CD4-positive, alpha-beta T cell (primary cell): ENCODE measurements at places on chromosomes 6 and 20.

- no peak for DNase-seq
Measured at GRCh38 chr20:19712721-19713260, 45.3 kb upstream of the RIN2 start.

DNA sequence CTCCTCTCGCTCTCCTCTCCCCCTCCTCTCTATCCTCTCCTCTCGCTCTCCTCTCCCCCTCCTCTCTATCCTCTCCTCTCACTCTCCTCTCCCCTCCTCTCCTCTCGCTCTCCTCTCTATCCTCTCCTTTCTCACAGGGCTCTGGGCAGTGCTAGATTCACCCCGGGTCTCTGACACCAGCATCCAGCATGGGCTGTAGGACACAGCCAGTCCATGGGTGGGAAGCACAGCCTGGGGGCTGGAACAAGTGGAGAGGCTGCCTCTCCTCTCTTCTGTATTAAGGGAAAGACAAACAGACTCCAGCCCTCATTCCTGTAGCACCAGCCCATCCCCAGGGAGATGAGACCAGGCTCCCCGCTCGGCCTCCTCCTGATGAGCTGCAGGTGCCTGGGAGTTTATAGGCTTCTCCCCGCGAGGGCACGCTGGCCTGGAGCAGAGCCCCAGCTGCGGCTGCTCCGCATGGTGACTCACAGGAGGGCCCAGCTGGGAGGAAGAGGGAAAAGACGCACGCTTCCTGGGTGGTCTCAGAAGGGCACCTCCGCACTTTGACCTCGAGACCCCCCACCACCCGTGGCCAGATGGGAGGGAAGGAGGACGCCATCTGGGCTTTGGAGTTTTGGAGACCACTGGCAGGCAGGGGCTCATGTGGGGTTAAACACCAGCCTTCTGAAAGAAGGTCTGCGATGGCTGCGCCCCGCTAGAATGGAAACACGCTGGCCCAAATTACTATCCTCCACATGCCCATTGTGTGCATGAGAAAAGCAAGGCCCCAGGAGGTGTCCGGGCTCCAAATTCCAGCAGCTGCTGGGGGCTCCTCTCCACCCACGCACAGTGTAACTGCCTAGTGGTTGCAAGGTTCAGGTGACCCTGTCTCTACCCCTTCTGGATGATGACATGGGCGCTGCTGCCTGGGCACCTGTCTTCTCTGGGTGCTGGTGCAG lies 68.0 kb downstream of the BMP7 start:
- DNase-seq = no peak

DNA sequence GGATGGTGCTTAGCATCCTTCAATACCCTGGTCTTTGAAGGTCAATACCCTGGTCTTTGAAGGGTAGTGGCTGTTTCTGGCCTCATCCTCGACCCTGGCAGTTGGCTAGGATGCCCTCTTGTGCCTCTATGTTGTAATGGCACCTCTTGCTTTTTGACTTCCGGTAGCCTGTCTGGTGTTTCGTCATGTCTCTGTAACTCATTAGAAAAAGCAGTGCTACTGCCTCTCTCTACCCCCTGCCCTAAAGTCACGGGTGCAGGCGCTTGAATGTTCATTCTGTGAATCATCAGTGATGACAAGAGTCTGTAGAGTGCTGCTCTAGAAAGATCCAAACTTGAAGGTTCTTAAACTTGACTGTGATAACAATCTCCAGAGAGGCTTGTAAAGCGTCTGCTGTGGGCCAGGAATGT lies 28.3 kb downstream of the RSPO4 start:
- DNase-seq = peak; percentile 9

GRCh38 chr6:99789767-99790166 lies 183.1 kb downstream of the PRDM13 start:
- DNase-seq = no peak

DNA sequence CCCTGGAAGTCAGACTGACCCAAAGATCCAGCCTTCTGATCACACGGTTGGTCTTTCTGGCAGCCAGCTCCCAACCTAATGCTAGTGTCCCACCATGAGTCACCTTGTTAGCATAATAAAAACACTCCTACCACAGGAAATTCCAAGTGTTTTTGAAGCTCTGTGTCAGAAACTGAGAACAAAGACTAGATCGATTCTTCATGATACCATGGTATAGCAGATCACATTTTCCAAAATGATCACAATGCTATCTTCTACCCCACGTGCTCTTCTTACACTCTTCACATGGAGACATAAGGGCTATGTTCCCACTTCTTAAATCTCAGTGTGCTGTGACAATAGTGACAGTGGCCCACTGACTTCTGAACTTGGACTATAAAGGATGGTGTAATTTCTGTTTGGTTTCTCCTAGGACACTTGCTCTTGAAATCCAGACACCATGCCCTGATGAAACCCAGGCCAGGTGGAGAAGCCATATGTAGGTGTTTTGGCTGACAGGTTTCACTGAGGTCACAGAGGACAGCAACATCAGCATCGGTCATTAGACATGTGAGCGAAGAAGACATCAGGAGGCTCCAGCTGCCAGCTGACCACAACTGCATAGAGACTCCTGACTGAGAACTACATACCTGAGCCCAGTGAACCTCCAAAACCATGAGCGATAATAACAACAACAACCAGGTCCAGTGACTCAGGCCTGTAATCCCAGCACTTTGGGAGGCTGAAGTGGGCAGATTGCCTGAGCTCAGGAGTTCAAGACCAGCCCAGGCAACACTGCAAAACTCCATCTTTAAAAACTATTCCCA lies 57.5 kb downstream of the MKKS start:
- DNase-seq = no peak

DNA sequence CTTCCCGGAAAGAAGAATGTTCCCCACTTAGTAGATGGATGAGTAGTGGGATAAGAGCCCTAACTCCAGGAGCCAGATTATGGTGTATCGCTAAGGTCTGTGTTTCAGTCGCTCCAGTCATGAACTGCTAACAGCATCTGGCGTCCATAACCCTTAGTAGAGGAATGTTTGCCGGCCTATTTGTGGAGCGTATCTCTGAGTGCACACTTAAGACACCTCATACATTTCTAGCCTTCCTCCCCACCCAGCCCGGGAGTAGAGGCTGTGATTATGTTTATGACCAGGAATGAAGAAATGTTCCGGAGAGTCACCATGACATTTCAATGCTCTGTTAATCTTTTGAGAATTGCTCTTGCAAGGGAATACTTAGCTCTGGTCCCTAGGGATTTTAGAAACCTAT lies 251.1 kb upstream of the SOX4 start:
- DNase-seq = no peak

DNA sequence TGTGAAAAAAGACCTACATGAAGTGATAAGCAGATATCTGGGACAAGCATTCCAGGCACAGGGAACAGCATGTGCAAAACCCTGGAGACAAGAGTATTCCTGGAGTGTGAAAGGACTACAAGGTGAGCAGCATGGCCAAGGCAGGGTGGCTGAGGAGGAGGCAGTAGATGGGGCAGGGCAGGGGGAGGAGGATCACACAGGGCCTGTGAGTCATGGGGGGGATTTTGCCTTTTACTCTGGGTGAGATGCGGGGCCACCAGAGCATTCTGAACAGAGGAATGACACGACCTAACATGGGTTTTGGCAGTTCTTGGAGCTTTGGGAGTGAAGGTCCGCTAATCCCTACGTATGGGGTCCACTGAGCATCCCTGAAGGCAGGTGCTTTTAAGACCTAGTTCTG lies 69.8 kb upstream of the CCN6 start:
- DNase-seq = no peak

GRCh38 chr6:122050242-122050755 lies 349.2 kb upstream of the HSF2 start:
- DNase-seq = no peak

GRCh38 chr20:51531141-51531710 lies 11.3 kb downstream of the NFATC2 start:
- peak; percentile 88 for DNase-seq

- no peak for DNase-seq
Measured at GRCh38 chr6:118896339-118897136, 2.6 kb downstream of the ASF1A start.

DNA sequence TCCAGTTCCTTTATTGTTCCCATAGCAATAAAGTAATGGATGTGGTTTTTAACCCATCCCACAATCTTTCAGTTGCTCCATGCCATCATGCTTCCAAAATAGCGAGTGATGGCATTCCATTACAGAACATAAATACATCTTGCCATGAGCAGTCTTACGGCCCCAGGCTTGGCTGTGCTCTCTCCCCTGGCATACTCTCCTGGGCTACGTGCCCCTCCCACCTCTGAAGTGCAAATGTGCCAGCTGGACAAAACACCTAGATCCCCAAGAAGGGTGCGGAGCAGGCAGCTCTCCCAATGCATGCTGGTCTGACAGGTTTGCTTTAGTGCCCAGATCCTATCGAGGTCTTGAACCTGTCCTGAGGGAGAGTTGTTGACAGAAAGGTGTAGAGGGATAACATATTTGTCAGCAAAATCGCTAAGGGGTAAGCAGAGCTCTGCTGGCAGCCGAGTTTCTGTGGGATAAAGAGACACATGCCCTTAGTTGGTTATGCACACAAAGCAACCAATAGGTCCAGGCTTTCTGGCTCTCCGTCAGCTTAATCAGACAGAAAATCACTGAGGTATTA lies 43.9 kb upstream of the PAX1 start:
- DNase-seq = no peak

- DNase-seq = no peak
Measured at GRCh38 chr6:20755631-20756030, 221.4 kb downstream of the CDKAL1 start.

- no peak for DNase-seq
Measured at GRCh38 chr20:33013701-33014326, 6.3 kb downstream of the BPIFB2 start.

DNA sequence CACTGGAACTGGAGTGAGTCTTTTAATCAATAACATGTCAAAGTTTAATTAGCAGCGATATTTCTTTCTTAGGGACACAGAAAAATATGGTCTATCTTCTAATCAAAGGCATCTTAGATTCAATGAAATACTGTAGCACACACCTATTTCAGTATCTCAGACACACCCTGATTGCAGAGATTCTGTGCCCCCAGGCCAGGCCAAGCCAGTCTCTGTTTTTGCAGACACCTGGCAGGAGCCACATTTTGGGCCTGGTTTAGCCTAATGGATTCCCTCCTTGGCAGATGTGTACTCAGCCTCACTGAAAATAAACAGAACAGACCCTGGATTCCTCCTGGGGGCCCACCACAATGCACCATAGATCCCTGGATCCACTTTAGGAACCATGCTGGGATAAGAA lies 74.8 kb downstream of the LRFN2 start:
- no peak for DNase-seq

DNA sequence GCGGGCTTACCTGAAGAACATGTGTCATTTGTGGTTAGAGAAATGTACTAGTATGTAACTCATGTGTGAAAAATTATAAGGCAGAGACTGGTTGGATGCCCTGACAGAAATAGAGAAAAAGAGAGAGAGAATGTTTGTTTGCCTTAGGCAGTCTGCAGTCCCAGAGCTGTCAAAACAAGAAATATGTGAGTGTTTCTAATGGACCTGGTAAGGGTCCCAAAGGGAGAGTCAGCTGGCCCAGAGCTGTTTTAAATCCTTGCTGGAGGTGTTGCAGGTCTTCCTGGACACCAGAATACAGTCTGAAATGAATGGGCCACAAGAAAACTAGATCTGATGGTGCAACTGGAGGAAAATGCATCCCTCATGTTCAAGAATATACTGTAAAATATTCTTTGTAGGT lies 158.3 kb upstream of the OGFRL1 start:
- DNase-seq = no peak

DNA sequence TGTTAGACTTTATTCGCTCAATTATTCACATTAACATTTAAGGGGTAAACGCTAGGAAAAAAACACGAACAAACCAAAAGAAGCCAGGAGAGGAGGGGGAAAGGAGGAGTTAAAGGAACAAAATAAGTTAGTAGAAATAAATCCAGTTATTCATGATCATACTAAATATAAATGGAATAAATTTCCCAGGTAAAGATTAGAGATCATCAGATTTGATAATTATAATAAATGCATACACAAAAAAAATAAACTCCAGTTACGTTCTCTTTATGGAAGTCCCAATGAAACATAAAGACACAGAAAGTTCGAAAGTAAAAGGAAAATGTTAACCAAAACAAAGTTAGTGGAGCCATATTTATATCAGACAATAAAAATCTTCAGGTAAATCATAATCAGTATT lies 568.7 kb upstream of the NOX3 start:
- DNase-seq = no peak

- DNase-seq = no peak
Measured at GRCh38 chr20:39961637-39962244, 727.3 kb downstream of the MAFB start.

- DNase-seq = peak; percentile 40
Measured at GRCh38 chr20:37342231-37343177, 3.4 kb upstream of the SRC start.

- DNase-seq = no peak
Measured at GRCh38 chr20:10061641-10062040, 26.9 kb downstream of the ANKEF1 start.

GRCh38 chr6:111456208-111456607 lies 26.8 kb downstream of the REV3L start:
- no peak for DNase-seq

GRCh38 chr6:76416821-76417605 lies 344.6 kb upstream of the IMPG1 start:
- DNase-seq = no peak

- no peak for DNase-seq
Measured at GRCh38 chr6:98343797-98344196, 490.6 kb upstream of the POU3F2 start.

DNA sequence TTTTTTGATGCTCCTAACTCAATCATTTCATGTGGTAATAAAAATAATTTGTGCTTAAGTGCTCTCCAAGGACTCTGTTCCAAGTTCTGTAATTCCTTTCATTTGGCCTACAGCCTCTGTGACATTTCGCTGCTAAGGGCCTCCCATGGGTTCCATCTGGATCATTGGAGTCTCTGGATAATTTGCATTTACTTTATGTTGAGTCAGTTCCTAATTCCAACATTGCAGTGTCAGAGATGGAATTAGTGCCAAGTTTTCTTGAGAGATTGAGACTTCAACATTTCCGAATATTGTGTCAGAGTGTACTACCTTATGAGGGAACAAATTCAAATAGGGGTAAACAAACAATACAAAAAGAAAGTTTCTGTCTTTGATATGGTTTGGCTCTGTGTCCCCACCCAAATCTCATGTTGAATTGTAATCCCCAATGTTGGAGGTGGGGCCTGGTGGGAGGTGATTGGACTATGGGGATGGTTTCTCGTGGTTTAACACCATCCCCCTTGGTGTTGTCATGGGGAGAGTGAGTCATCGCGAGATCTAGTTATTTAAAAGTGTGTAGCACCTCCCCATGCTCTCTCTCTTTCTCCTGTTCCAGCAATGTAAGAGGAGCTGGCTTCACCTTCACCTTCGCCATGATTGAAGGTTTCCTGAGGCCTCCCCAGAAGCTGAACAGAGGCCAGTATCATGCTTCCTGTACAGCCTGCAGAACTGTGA lies 244.1 kb upstream of the TBX18 start:
- no peak for DNase-seq

- DNase-seq = no peak
Measured at GRCh38 chr20:56809668-56810067, 180.6 kb downstream of the TFAP2C start.

GRCh38 chr6:129609635-129610034 lies 100.3 kb downstream of the ARHGAP18 start:
- no peak for DNase-seq
